WTC11 (cell line): ENCODE measurements at places on chromosomes 1 and 21. TPM values are rescaled to one million over a fixed set of nuclear protein-coding genes. Genes with fewer than 3 reads are reported as not detected.
A peak's percentile ranks its signal among the peaks of the same experiment; 100 is the strongest.

- H3K4me3 ChIP-seq = no peak overlapping the region
- no peaks in the 10 kb centered on the region for H3K27me3 ChIP-seq
- H3K27ac ChIP-seq = no peak overlapping the region
- H3K36me3 ChIP-seq = no peaks in the 10 kb centered on the region; the same call in 1 of the 2 replicates
- peaks cover 19% of the 10 kb centered on the region for H3K4me1 ChIP-seq
Measured at GRCh38 chr1:60831780-60832179, 250.6 kb upstream of the NFIA start.

- no peak overlapping the region for H3K4me3 ChIP-seq
- no peak overlapping the region for H3K27ac ChIP-seq
- H3K27me3 ChIP-seq = no peaks in the 10 kb centered on the region
- peaks cover 10% of the 10 kb centered on the region for H3K4me1 ChIP-seq
- H3K36me3 ChIP-seq = no peaks in the 10 kb centered on the region
Measured at GRCh38 chr1:51693419-51694155, 76.7 kb downstream of the OSBPL9 start.

DNA sequence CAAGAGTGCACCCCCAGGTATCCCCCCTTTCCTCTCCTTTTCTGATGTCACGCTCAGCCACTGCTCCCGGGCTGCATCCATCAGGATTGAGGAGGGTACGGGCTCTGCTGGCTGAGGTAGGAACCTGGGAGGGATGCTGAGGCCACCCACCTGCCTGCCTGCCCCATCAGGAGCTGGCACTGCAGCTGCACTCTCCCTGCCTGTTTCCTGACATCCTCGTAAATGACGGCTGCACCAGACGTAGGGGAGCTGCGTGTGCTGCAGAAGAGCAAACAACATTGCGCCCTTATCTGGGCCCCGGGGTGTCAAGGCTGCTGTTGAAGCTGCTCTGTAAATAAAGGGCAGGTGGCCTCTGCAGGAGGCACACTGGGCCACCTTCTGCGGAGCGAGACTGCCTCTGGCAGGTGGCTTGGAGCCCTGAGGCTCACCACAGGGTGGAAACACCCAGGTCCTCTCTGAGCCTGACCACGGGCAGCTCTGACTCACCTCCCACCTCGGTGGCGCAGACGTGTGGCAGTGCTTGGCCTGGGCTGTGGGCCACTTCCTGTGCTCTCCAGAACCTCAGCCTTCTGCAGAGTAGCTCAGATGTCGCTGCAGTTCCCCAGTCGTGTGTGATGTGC is 30.9 kb downstream of the SNAP47 start:
- H3K27ac ChIP-seq = no peak overlapping the region
- no peaks in the 10 kb centered on the region for H3K27me3 ChIP-seq
- H3K4me1 ChIP-seq = no peaks in the 10 kb centered on the region
- peaks cover 34% of the 10 kb centered on the region for H3K36me3 ChIP-seq
- no peak overlapping the region for H3K4me3 ChIP-seq

GRCh38 chr1:17591814-17592430 is 52.4 kb downstream of the ARHGEF10L start:
- no peak overlapping the region; the same call in 1 of the 2 replicates for H3K27ac ChIP-seq
- no peaks in the 10 kb centered on the region for H3K27me3 ChIP-seq
- H3K4me3 ChIP-seq = no peak overlapping the region
- no peak for DNase-seq
- H3K36me3 ChIP-seq = peaks cover 13% of the 10 kb centered on the region

The C1QB gene
- total RNA-seq = 0.61 to 1.1 TPM (median 0.62 TPM) in 3 replicates

- H3K4me3 ChIP-seq = no peak overlapping the region
- no peaks in the 10 kb centered on the region for H3K27me3 ChIP-seq
- H3K27ac ChIP-seq = no peak overlapping the region
- no peaks in the 10 kb centered on the region for H3K4me1 ChIP-seq
Measured at GRCh38 chr1:76006234-76006633, 68.3 kb upstream of the ST6GALNAC3 start.

GRCh38 chr21:37045149-37045548 is 27.7 kb downstream of the PIGP start:
- H3K36me3 ChIP-seq = no peaks in the 10 kb centered on the region
- DNase-seq = no peak
- peaks cover 89% of the 10 kb centered on the region for H3K27me3 ChIP-seq
- no peak overlapping the region for H3K27ac ChIP-seq
- H3K4me1 ChIP-seq = peaks cover 34% of the 10 kb centered on the region

DNA sequence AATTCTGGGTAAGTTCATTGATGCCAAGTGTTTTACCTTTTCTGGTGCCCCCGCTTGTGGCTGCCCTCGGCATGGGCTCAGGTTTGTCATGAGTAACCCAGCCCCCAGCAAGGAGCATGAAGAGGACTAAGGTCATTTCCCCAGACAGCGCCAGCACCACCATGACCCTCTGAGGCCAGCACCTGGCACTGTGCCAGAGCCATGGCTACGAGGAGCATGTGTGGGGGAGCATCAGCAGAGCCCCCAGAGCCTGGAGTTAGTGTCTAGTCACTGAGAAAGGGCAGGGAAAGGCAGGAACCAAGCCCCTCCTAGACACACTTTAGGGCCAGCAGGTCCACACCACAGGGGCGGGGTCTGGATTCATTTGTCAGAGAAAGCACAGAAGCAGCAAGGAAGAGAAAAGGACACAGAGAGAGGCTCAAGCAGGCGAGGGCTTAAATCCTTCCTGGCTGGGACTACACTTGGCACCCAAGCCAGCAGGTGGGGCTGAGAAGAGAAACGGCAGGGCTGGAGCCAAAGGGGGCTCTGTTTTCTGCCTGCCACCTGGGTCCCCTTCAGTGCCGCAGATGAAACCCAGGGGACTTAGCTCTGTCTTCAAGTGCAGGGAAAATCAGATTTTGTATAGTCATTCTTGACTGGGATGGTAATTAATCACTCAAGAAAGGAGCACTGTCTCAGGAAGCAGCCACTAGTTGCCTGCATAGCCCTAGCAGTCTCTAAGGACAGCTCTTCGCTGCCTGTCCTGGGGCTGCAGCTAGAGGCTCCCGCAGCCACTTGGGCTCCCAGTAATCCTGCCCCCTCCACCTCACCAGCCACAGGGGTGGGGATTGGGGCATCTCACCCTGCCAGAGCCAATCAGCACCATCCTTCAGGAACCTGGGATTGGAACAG is 79.6 kb upstream of the ZC3H12A start:
- peak overlapping the region; percentile 8; the same call in 1 of the 2 replicates for H3K27ac ChIP-seq
- peak; percentile 78 for DNase-seq
- H3K4me1 ChIP-seq = peaks cover 31% of the 10 kb centered on the region
- peak overlapping the region; percentile 50; the same call in 1 of the 2 replicates for H3K4me3 ChIP-seq

The OR6N1 gene
- total RNA-seq = not detected in 3 replicates

- H3K4me3 ChIP-seq = no peak within 1 kb of the TSS
- no peak for DNase-seq
- peaks cover 38% of the 10 kb centered on the region for H3K36me3 ChIP-seq
- no peaks in the 10 kb centered on the region for H3K4me1 ChIP-seq
- H3K27me3 ChIP-seq = no peaks in the 10 kb centered on the region
Measured at GRCh38 chr1:154206196-154206595, at the start of gene CFAP141. Gene CFAP141 (minus strand): TSS chr1:154206333. CDS start chr1:154206307, 26 bp downstream.

The RAB29 gene
- 10.7 to 11.2 TPM (median 11.0 TPM) in 3 replicates for total RNA-seq

DNA sequence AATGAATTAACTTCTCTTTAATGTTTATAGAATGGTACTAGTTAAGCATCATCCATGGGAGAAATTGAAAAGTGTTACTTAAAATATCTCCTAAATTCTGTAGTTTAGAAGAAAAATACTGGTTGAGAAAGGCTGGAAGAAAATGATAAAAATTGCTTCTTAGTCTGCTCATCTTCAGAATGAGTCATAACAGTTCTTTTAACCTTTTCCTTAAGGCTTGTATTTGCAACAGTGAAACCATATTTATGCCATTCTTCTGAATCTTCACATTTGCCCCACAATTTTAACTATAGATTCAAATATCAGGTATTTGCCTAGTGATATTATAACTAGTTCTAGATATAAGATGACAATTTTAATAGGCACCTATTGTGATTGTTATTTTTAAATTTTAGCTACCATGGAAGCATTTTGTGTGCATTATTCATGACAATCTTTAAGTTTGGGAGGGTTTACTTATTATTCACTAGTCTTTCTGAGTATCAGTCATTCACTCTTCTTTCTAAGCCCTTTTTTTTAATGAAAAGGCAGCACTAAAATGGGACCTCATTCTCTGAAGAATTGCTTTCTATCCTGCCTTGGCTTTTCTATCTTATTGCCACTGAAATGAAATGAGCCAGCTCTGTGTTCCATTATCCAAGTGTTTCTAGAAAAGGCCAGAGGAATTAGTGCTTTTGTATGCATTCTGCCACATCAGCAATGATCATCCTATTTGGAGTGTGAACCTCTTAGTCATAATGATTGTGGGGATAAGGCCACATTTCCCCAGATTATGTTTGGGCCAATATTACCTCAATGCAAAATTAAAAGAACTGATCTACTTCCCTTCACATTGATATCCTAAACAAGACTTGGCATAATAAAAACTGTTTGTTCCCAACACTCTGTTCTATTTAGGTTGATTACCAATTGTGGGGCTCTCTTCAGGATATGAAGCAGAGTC is 58.4 kb downstream of the SAMSN1 start:
- H3K4me1 ChIP-seq = no peaks in the 10 kb centered on the region
- H3K27me3 ChIP-seq = no peaks in the 10 kb centered on the region
- H3K4me3 ChIP-seq = no peak overlapping the region
- no peak overlapping the region for H3K27ac ChIP-seq
- DNase-seq = no peak

The TNNT2 gene
- total RNA-seq = 6.1 to 10.1 TPM (median 7.9 TPM) in 3 replicates

DNA sequence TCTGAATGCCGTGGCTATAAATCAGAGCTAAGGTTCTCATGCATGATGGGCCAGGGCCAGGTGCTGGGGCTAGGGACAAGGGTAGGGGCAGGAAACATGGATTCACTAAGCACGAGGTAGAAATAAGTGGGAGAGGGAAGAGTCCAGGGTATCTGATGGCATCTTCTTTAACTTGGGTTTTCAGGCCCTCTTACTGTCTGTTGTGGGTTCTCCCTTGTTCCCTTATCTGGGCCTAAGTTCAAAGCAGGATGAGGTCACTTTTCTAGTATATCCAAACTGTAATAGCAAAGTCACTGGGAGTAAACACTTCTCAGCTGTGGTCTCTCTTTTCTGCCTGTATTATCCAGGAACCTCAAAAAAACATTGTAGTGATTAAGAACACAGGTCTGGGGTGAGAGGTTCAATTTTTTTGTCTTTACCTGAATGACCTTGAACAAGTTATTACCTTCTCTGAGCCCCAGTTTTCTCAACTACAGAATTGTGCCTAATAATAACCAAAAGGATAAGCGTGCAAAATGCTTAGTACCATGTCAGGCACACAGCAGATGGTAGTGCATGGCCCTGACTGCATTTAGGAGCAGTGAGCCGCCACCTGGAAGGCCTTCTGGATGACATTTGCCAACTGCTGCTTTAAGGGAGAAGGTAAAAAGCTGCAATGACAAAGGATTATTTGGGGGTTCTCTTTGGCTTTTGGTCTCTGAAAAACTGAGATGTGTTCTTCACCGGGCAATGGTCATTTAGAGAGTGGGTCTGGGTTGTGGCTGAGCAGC is 53.6 kb upstream of the A3GALT2 start:
- H3K27me3 ChIP-seq = peaks cover 6% of the 10 kb centered on the region; the same call in 1 of the 2 replicates
- peaks cover 9% of the 10 kb centered on the region for H3K4me1 ChIP-seq
- H3K4me3 ChIP-seq = no peak overlapping the region
- no peak overlapping the region for H3K27ac ChIP-seq
- no peaks in the 10 kb centered on the region for H3K36me3 ChIP-seq

DNA sequence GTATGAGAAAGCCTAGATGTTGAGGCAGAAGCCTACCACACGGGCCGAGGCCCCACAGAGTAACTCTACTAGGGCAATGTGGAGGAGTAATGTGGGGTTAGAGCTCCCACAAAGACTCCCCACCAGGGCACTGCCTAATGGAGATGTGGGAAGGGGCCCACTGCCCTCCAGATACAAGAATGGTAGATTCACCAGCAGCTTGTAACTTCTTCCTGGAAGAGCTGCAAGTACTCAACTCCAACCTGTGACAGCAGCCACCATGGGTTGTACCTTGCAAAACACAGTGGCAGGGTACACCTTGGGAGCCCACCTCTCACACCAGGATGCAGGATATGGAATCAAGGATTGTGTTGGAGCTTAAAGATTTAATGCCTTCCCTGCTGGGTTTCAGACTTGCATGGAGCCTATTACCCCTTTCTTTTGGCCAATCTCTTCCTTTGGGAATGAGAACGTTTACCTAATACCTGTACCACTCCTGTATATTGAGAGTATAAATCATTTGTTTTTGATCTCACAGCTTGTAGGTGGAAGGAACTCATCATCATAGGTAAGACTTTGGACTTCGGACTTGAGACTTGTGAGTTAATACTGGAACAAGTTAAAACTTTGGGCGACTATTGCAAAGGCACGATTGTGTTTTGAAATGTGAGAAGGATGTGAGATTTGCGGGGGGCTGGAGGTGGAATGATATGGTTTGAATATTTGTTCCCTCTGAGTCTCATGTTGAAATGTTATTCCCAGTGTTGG is 57.5 kb downstream of the TENT5C start:
- no peak overlapping the region for H3K4me3 ChIP-seq
- H3K4me1 ChIP-seq = peaks cover 36% of the 10 kb centered on the region
- H3K27me3 ChIP-seq = no peaks in the 10 kb centered on the region
- DNase-seq = no peak
- peaks cover 12% of the 10 kb centered on the region for H3K36me3 ChIP-seq

- no peaks in the 10 kb centered on the region for H3K36me3 ChIP-seq
- H3K4me1 ChIP-seq = peaks cover 55% of the 10 kb centered on the region
- no peak overlapping the region for H3K27ac ChIP-seq
- DNase-seq = no peak
Measured at GRCh38 chr1:206709322-206709721, 24.6 kb downstream of the MAPKAPK2 start.

DNA sequence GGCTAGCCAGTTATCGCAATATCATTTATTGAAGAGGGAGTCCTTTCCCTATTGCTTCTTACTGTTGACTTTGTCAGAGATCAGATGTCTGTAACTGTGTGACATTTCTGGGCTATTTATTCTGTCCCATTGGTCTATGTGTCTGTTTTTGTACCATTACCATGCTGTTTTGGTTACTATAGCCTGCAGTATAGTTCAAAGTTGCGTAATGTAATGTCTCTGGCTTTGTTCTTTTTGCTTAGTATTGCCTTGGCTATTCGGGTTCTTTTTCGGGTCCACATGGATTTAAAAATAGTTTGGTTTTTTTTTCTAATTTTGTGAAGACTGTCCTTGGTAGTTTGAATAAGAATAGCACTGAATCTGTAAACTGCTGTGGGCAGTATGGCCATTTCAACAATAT is 273.7 kb downstream of the SDCCAG8 start:
- DNase-seq = no peak
- H3K4me3 ChIP-seq = no peak overlapping the region
- H3K4me1 ChIP-seq = peaks cover 26% of the 10 kb centered on the region
- H3K27ac ChIP-seq = no peak overlapping the region
- H3K27me3 ChIP-seq = no peaks in the 10 kb centered on the region
- H3K36me3 ChIP-seq = peaks cover 15% of the 10 kb centered on the region

GRCh38 chr1:229365569-229365968 is 22.7 kb upstream of the CCSAP start:
- no peak for DNase-seq
- no peak overlapping the region for H3K4me3 ChIP-seq
- no peaks in the 10 kb centered on the region; the same call in 1 of the 2 replicates for H3K27me3 ChIP-seq
- H3K36me3 ChIP-seq = no peaks in the 10 kb centered on the region

DNA sequence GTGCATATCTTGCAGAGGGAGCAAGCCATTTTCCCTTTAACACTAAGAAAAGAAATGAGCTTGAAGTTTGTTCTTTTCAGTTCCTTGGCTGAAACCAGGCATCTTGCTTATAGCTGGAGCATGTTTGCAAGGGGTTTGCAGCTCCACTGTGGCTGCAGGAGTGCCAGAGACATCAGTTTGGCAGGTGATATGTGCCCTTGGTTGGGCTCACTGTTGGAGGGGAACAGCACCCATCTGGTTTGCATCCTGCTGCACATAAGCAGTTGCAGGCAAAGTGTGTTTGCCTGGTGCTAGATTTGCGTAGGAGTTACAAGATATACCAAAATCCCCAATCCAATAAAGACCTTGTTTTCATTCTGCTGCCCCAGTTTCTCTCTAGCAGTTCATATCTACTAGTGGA is 47.8 kb upstream of the IKBKE start:
- H3K27ac ChIP-seq = no peak overlapping the region
- no peaks in the 10 kb centered on the region; the same call in 1 of the 2 replicates for H3K4me1 ChIP-seq
- H3K4me3 ChIP-seq = no peak overlapping the region
